Camera-type eye (tissue), 1 donor: ENCODE measurements at places on chromosomes 2 and 18. TPM values are rescaled to one million over a fixed set of nuclear protein-coding genes. Genes with fewer than 3 reads are reported as not detected.

NABP1 gene
- 9.5 TPM for total RNA-seq

NEURL3 gene
- total RNA-seq = 0.27 TPM

DSEL gene
- total RNA-seq = 32.9 TPM

CD207 gene
- total RNA-seq = 5.3 TPM

CHRND gene
- total RNA-seq = 3.9 TPM

ERLEC1 gene
- total RNA-seq = 85.4 TPM

TMEM178A gene
- total RNA-seq = 19.2 TPM

CXCR4 gene
- total RNA-seq = 95.7 TPM

LDLRAD4 gene
- 83.4 TPM for total RNA-seq

ALPG gene
- not detected for total RNA-seq

PARD6G gene
- 12.5 TPM for total RNA-seq

GEN1 gene
- 11.9 TPM for total RNA-seq

ELOA2 gene
- total RNA-seq = not detected

SAG gene
- 16.7 TPM for total RNA-seq

RAB10 gene
- total RNA-seq = 116 TPM

RGPD3 gene
- total RNA-seq = 1.3 TPM

BCL11A gene
- 29.0 TPM for total RNA-seq

CRIM1 gene
- 158 TPM for total RNA-seq

SPR gene
- 4.5 TPM for total RNA-seq

ANKRD30B gene
- not detected for total RNA-seq

GKN2 gene
- not detected for total RNA-seq

POTEI gene
- 0.22 TPM for total RNA-seq

IL36B gene
- not detected for total RNA-seq

DSC3 gene
- total RNA-seq = 18.1 TPM

C1QL2 gene
- 4.1 TPM for total RNA-seq

RDH14 gene
- total RNA-seq = 33.6 TPM

SERPINB3 gene
- total RNA-seq = not detected

MBD5 gene
- total RNA-seq = 169 TPM

PDE6D gene
- total RNA-seq = 28.9 TPM

TNFRSF11A gene
- total RNA-seq = 3.9 TPM
